ENCODE measurements at places on chromosomes 11 and 22.

DNA sequence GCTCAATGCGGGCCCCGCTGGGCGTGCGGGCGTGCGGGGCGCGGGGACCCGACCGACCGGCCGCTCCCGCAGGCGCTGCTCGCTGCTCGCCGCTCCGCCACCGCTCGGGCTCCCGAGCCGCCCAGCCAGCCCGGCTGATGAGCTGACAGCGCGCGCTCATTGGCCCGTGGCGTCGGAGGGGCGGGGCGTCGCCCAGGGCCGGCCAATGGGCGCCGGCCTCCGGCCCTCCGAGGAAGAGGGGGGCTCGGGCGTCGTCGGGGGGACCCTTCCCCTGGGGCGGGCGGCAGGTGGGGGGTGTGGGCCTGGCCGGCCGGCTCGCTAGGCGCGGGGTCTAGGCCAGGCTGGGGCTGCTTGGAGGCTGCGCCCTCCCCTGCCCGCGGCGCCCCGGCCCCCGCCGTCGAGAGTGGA lies at the start of gene SCUBE1:
Gene SCUBE1 (minus strand): TSS at position 111 of the 408 bp plus-strand sequence. CDS start 111 bp downstream, outside the sequence.
- DNase-seq = no peak

GRCh38 chr11:130945896-130946295 lies 29.6 kb upstream of the SNX19 start:
- peak; percentile 56 for DNase-seq

- no peak for DNase-seq
These were observed 38.4 kb downstream of the TOLLIP start for GRCh38 chr11:1271002-1271401.

- DNase-seq = no peak
These were observed 52.1 kb upstream of the EIF3M start for GRCh38 chr11:32531528-32531927.

- no peak for DNase-seq
These were observed 71.9 kb upstream of the CDON start for GRCh38 chr11:126134461-126135155.

GRCh38 chr11:47383071-47383470 lies 4.7 kb upstream of the SPI1 start:
- DNase-seq = no peak

DNA sequence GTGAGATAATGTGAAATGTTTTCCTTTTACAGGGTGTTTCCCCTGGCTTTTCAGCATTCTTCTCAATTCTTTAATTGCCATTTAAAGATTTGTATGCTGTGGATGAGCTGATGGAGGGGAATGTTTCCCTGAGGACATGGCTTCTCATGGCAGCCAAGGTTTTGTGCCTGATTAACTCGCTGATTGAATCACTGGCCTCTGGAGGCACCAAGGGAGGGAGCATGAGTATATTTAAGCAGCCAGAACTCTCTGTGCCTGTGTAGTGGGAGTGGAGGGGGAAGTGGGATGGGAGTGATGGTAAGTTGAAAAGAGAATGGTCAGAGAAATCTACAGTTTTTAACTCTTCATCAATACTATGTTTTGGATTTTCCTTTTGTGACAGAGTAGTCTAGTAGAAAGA lies 88.7 kb downstream of the STIM1 start:
- DNase-seq = no peak

DNA sequence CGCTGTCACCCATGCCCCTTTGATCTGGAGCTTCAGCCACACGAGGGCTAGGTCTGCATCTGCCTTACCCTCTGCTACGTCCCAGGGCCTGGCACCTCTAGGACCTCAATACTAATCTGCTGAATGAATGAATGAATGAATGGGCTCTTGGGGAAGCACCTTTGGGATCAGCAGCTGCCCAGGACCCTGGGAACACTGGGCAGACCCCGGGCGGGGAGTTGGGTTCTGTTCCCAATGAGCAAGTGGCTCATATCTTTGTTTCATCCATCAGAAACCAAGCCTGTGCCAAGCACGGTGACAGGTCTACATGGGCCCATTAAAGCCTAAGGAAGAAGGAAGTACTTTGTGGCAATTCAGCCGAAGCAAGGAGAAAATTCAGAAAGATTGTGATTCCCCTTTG lies 41.5 kb upstream of the SHISAL1 start:
- no peak for DNase-seq

GRCh38 chr11:33387996-33388395 lies 130.8 kb downstream of the HIPK3 start:
- no peak for DNase-seq

GRCh38 chr22:47295982-47296381 lies 533.5 kb downstream of the TBC1D22A start:
- DNase-seq = no peak

GRCh38 chr11:78262691-78263090 lies 74.0 kb downstream of the USP35 start:
- no peak for DNase-seq

Measured in posterior cingulate gyrus (tissue), 11 donors.